ENCODE measurements at places on chromosomes 13 and 19.

- no peak for DNase-seq
Measured at GRCh38 chr13:80361883-80362327, 21.0 kb upstream of the SPRY2 start.

DNA sequence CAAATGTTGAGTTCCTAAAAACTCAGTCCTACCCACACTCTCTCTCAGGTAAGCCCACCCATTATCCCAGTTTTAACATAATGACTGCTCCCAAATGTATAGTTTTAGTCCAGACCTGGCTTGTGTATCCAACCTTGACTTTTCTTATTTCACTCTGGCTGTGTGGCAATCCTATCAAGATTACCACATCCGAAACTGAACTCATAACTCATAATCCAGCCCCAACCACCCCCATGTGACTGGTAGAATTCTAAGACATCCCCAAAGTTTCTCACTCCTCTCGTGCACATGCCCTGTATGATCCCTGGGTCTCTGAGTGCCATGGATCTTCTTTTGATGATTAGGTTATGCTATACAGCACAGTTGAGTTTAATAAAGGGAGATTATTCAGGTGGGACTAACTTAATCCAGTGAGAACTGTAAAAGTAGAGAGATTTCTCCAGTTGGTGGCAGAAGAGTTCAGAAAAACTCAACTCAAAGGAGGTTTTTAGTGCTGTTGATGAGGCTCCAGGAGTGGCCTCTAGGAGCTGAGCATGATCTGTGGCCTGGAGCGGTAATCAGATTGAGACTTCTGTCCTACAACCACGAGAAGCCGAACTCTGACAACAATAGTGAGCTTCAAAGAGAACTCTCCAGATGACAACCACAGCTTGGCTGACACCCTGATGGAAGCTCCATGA lies 413.4 kb downstream of the ZNF536 start:
- DNase-seq: no peak

- DNase-seq: peak; percentile 88
Measured at GRCh38 chr19:50376166-50377050, at the start of gene NR1H2. Gene NR1H2, plus strand, starts transcription at chr19:50376457. Its CDS starts 1,149 bp downstream, at chr19:50377606.

- no peak for DNase-seq
Measured at GRCh38 chr13:113064000-113064533, 41.5 kb upstream of the F7 start.

- DNase-seq: no peak
Measured at GRCh38 chr13:26677156-26677555, 83.4 kb downstream of the GPR12 start.

DNA sequence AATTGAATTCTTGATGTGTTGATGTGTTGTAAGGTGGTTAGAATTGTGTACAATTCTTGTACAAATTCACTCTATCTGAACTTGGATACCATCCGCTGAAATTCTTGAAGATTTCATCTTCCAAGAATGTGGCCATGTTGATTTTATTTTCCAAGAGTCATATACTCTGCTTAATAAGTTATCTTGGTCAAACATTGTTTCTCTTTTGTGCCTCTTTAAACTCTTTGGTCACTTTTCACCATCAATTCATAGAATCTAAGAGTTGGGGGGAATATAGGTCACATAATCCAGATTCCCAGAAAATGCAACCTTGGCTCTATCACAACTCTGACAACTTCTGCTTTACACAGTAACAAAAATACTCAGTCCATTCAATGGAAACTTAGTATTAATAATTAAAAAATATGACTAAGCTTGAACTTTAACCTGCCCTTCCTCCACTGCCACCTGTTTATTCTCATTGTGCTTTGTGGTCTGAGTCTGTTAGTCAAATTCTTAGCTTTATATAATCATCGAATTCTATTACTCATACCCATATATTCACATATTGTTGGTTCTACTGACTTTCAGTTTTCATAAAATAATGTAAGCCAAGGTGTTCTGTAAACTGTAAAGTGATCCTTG lies 373.2 kb downstream of the LMO7 start:
- DNase-seq: no peak

DNA sequence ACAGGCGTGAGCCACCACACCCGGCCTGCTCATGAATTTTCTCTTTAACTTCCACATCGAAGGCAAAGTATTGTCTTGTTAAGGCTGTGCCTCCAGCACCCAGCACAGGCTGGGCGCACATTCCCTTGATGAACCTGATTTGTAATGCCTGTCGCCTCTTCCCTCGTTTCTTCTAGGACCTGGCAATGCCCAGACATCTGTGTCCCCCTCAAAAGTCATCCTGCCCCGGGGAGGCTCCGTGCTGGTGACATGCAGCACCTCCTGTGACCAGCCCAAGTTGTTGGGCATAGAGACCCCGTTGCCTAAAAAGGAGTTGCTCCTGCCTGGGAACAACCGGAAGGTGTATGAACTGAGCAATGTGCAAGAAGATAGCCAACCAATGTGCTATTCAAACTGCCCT lies 3.7 kb downstream of the ICAM1 start:
- no peak for DNase-seq

DNA sequence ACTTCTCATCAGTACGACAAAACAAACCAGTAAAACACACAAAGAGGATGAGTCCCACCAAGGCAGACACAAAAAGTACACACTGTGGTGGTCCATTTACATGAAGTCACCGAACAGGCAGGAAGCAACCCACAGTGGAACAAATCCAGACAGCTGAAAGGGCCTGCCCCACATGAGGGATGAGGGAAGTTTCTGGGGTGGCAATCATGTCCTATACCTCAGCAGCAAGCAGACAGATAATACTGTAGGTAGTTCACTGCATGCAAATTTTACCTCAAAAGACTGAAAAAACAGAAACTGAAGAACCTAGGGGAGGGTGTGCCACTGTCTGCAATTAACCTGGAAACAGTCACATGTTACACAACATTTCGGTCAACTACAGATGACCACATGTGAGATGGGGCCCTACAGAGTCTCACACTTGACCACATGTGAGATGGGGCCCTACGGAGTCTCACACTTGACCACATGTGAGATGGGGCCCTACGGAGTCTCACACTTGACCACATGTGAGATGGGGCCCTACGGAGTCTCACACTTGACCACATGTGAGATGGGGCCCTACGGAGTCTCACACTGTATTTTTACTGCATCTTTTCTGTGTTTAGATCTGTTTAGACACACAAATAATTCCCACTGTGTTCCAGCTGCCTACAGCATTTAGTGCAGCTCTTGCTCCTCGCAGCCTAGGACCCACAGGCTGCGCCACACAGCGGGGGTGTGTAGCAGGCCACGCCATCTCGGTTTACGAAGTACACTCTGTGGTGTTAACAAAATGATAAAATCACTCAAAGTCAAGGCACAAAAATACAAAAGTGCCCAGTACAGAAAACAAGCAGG lies 22.2 kb downstream of the PCID2 start:
- no peak for DNase-seq
